ENCODE measurements at places on chromosomes 7 and 10. TPM values are rescaled to one million over a fixed set of nuclear protein-coding genes. Genes with fewer than 3 reads are reported as not detected.

CDC14C gene
- total RNA-seq = not detected

SLC18A3 gene
- total RNA-seq = not detected

PAX4 gene
- not detected for total RNA-seq

GATA3 gene
- total RNA-seq = 0.83 TPM

FGFBP3 gene
- total RNA-seq = 0.22 TPM

TFPI2 gene
- 1.3 TPM for total RNA-seq

ABCB1 gene
- total RNA-seq = 3.2 TPM
